Activated T-cell treated with anti-CD3 and anti-CD28 coated beads, Interleukin-2, amount 50 U/mL, for 24 hours (primary cell): ENCODE measurements at places on chromosomes 12 and 14.

DNA sequence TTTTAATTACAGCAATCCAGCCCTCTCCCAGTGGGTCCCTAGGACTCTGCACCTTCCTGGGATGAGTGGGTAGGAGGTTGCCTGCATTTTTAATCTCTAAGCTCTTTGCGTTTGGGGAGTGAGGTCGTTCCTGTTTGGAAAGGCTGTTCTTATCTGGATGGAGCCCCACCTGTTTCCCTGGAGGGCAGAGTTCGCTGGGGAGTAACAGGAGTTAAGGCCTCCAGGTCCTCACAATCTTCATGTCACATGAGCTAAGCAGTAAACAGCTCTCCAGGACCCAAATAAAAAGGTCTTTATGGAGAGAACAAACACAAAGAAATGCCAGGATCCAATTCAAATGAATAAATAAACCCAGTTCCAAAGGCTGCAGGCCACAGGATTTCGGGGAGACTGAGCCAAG is 56.0 kb upstream of the RFLNA start:
- no peak for DNase-seq

GRCh38 chr14:54908190-54908589 is 5.6 kb upstream of the GCH1 start:
- DNase-seq = no peak

GRCh38 chr12:19209661-19210060 is 80.1 kb downstream of the PLEKHA5 start:
- no peak for DNase-seq

DNA sequence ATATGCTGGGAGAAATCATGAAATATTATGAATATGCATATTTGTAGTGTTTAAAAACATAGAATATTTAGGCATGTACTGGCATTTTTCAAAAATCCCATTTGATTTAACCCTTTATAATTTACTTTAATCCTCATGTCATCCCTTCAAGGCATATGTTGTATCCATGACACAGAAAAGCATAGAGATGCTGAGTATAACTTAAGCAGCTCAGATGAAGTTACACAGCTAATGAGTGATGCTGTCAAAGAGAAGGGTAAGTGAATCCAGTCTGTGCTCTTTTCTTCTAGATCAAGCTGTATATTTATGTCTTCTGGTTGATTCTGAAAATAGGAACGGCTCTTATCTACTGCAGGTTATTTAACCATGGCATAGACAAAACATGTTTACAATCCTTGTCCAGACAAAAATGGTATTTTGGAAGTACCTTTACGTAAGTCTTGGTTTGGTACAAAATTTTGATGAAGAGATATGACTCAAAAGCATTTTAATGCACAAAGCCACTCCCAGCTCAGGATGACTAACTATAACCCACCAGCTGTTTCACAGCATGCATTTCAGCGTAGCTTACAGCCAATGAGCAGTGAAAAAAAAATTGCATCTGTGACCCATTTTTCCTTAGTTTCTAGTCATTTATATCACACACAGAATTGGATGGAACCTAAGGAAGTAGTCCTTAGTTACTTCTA is 201.7 kb downstream of the STXBP6 start:
- DNase-seq = no peak

DNA sequence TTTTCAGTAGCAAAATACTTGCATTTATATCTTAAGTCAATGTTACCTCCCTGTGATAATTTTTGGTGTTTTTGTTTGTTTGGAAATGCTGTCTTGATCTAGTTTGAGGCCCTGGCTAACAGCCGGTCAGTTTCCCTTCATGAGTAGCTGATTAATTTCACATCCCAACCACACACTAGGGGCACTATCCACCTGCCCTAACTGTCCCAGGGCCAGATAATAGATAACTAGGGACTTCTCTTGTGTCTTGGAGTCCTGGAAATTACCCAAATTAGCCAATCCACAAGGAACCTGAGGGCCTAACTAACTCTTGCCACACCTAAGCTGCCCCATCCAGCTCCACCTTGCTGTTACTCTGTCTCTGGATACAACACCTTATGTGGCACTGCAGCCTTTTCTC is 399.9 kb downstream of the FOXG1 start:
- DNase-seq = no peak

DNA sequence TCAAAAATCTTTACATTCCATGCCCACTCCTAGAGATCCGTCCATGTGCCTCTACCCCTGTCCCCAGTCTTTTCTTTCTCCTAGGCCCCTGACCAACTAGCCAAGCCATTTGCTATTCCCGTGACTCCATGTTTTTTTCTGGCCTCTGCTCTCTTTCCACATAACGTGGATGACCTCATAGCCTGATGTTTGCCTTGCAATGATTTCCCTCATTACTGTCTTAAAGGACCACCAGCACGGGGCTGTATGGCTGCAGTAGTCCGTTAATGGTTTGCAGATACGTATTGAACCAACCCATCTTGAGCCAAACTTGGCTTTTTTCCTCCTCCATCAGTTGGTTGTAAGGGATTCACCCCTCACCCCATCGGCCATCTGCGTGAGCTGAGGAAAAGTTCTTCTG is 226.0 kb downstream of the PCNX1 start:
- DNase-seq = no peak

- no peak for DNase-seq
Observed at GRCh38 chr12:50934981-50935807, 17.1 kb upstream of the HIGD1C start.

GRCh38 chr14:45118594-45118993 is 15.7 kb downstream of the FKBP3 start:
- DNase-seq = no peak

- DNase-seq = no peak
Observed at GRCh38 chr12:59632408-59632807, 36.6 kb downstream of the SLC16A7 start.

DNA sequence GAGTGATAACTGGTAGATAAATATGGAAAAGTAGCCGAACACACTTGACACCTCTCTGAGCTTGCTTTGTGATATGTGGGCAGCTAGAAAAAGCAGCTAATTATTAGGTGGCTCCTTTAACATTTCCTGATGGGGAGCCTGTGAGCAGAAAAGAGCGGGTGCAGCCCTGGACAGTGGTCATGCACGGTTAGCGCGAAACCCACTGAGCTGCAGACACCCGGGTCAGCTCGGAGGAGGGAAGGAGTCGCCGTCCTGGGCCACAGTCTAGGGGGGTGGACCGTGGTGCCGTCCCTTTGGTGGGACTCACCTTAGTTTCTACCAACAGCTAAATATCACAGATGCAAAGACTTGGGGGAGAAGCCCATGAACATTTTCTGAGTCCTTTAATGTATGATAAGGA is 6.6 kb downstream of the COA8 start:
- no peak for DNase-seq

DNA sequence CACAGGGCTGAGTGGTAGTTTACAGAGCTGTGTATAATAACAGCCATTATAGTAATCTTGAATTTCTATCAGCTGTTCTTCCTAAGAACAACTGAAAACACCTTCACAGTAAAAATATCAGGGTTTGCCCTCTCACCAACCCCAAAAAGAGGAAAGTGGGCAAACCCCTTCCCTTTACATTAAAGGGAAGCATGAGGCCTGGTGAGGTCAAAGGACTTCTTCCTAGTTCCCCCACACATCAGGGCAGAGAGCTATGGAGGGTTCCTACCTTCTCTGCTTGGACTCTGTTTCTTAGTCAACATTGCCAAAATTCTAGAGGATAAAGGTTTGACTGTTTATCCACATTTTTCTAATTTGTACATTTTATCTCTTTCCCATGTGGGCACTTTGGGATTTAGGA is 4.4 kb upstream of the RPAP3 start:
- DNase-seq = no peak
